Urothelium cell line (cell line): ENCODE measurements at places on chromosomes 4 and X.

DNA sequence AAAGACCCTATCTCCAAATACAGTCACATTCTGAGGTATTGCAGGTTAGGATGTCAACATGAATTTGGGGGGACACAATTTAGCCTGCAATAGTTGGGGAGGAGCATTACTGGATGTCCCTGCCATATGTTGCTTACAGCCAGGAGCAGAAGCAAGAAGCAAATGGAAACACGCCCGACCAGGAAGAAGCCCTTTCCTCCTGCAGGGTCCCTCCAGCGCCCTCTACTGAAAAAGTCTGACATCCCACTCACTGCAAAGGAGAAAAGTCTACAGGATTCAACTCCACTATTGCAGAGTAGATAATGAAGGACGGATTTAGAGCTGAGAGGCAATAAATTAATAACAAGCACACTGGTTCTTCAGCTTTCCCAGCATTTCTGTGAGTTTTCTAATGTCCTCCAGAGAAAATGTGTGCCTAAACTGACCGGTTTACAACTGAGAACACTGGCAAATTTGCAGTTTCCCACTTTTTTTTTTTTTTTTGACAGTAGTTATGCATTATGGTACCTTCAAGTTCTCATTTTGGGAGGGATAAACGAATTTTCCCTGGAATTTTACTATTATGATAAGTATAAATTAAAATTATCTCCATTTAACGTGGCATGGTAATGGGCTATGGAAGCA lies 31.7 kb downstream of the COQ2 start:
- peak; percentile 33 for DNase-seq

- no peak for DNase-seq
Observed at GRCh38 chr4:38950159-38950558, 82.0 kb downstream of the TMEM156 start.

DNA sequence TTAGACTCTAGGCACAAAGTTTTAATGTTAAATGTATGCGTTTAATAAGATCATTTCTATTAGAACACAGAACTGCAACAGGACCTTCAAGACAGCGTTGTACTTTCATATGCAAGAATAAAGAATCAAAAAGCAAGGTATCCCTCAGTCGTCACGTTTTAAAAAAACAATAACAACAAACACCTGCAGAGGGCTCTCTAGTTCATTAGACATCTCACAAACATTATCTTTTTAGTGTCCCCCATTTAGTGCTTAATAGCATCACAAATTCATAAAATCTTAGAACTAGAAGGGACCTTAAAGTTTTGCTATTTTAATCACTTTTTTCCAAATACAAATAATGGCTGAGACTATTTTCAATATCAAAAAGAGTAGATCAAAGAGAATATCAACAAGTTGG lies 236.6 kb downstream of the DCHS2 start:
- peak; percentile 5 for DNase-seq

- peak; percentile 27 for DNase-seq
Observed at GRCh38 chrX:85084770-85085393, 81.2 kb downstream of the APOOL start.

GRCh38 chr4:125338814-125339213 lies 24.1 kb downstream of the FAT4 start:
- DNase-seq = no peak
